ENCODE measurements at places on chromosomes 5 and 9.
A peak's percentile ranks its signal among the peaks of the same experiment; 100 is the strongest.

DNA sequence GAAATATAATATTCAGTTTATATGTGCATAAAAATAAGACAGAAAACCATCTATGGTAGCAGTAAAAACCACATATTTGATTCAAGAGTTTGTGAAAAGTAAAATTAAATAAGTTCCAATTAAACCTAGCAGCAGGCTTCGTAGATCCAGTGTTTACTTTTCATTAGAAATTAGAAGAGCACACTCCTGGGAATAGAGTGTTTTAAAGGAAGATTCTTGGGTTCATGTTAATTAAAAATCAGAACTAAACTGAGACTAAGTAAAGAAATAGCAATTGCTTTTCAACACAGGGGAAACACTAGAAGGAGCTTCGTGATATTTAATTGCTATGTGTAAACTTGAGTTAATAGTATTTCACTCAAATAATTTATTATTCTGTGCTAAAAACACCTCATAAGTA, 1097.8 kb upstream of the CDH18 start:
- no peak for DNase-seq

GRCh38 chr9:20995616-20996015, 35.8 kb downstream of the HACD4 start:
- no peak for DNase-seq

GRCh38 chr5:2750026-2750757, 1.3 kb downstream of the IRX2 start:
- no peak for DNase-seq

- DNase-seq = no peak
Observed at GRCh38 chr5:170660531-170660930, 123.0 kb upstream of the GABRP start.

GRCh38 chr5:168404365-168404764, 81.9 kb upstream of the RARS1 start:
- peak; percentile 11 for DNase-seq

GRCh38 chr5:81553567-81554212, 159.8 kb upstream of the ACOT12 start:
- DNase-seq = no peak

DNA sequence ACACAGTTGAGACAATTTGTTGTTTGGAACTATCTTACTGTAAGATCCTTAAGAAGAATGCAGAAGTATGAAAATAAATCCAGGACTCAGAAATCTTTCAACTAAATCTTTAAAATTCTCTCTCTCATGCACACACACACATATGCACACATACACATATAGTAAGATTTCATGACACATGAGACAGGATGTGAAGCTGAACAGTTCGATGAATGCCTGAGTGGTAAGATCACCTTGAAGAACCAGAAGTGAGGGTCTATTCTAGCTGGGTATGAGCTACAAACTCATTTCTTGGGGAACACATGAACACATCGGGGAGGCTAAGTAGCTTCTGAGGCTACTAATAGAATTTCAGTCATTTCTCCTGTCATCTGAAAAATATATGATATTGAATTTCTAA, 153.6 kb downstream of the TMC1 start:
- no peak for DNase-seq

DNA sequence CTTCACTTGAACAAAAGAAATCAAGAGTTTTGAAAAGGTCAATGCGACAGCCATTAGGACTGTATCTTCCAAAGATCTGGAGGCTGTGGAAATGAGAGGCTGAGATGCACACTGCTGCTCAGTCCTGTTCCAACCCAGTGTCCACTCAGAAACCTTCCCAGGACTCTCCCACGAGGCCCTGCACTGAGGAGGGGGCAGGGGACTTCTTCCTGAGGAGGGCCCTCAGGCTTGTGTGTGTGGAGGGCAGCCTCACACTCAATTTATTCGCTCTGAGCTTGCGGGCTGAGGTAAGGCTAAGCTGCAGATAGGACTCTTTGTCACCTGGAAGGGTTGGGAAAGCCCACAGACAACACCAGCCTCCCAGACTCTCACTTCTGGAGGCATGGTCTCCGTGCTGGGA, 69.6 kb upstream of the ROR2 start:
- no peak for DNase-seq

DNA sequence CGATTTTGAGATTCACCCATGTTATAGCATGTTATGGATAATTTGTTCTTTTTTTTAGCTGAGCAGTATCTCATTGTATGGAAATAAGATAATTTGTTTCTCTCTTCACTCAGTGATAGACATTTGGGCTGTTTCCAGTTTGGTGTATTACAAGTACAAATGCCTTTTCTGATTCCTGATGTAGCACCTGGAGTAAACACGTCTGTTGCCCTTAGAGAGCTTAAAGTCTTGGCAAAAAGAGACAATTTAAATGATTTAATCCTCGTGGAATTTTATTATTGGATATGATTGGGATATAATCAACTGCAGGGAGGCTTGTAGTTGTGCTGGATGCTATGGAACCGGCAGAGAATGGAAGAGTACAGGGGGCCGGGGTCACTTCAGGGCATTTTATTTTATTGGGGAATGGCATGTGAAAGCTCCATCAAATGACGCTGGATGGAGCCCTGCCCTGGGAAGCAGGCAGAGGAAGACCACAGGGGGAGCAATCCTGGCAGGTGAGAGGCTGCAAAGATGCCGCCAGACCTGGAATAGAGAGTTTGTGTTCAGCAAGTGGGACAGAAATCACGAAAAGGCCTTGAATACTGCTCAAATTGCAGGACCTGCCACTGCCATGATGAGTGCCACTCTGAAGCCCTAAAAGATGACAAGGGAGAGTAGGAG, 31.0 kb upstream of the TGFBI start:
- DNase-seq = no peak

DNA sequence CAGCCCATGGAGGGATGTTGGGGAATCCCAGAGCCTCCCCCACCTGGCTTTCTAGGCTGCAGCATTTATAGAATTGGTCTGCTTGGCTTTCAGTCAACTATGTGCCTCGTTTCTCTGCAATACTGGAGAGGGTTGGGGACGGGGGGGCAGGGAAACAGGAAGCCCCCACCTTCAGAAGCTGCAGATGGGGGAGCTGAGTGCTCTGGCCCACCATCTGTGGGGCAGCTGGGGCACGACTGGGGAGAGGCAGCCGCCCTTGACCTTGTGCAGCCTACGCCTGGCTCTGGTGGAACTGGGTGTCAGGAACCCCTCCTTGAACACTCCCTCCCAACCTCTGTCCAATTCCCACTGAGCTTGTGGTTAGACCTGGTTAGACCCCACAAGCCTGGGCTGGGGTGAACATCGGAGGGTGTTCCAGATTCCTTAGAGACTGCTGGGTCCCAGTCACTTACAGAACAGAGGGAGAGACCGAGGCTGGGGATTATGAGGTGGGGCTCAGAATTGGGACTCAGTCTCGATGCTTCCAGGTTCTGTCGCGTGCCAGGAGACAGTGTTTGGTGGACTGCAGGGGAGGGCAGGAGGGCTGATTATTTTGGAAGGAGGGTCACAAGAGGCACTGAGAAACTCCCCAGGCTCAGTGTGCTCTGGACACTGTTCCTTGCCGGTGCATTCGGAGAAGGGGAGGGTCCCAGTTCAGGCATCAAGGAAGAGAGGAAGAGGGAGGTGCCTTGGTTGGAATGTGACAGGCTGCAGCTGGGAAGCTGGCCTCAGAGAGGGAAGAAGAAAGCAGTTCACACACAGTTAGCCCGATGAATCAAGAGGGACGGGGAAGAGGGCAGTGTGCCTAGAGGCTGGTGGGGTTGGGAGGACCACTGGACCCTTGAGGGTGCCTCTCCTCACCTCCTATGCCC, 25.6 kb downstream of the COL27A1 start:
- no peak for DNase-seq

DNA sequence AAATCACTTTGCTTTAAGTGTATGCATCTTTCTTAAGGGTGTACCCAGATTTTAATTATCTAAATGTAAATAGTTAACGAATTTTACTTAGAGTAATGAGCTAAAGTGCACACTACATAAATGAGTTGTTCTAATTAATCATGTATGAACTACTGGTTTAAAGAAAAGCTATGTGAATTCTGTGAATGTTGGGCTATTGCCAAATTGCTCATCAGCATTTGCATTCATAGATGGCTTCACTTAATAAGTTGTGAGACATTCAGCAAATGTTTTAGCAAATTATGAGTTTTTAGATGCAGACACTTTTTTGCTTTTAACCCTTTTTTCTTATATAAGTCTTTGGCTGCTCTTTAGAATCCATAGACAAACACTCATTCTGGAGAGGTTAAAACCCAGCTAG, 175.7 kb downstream of the PBX3 start:
- DNase-seq = no peak

DNA sequence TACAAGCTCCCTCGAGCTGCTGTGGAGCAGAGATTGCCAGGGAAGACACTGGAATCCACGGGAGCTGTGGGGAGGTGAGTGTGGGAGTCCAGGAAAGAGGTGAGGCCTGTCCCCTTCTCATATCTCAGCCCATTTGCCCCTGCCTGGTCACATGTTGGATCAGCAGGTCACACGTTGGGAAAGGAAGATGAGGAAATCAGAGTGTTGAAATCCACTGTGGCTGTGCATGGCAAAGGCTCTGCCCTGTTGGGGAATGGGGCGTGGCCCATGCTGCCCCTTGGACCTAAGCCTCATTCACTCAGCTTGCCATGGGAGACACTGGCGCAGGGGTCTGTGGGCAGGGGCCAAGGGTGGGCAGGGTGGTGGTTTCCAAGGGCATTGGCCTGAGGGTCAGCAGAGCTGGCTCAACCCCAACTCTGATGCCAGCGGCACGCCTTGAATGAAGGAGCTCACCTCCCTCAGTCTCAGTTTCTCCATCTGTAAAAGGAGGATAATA, 85.4 kb upstream of the CPEB4 start:
- no peak for DNase-seq

DNA sequence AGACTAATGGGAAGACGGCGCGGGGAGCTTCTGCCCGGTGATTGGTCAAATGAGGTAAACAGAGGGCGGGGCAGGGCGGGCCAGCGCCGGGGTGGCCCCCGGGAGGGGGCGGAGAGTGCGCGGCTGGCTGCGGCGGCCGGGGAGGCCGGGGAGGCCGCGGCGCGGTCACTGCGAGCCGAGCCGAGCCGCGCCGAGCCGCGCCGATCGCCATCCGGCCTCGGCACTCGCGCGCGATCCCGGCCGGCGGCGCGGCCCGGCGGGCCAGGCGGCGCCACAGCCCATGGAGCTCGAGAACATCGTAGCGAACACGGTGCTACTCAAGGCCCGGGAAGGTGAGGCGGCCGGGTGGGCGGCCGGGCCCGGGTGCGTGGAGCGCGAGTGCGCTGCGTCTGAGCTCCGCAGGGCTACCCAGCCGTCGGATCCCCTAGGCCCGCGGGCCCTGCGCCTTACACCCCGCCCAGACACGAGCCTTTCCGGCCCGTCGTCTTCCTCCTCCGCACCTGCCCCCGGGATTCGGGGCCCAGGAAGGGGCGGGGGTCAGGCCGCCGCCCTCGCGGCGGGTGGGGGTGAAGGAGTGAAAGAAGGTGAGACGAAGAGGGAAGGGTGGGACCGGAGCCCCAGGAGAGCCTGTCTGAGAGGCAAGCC, at the start of gene GRK6:
GRK6 (plus strand) TSS at position 111 of the 645 bp plus-strand sequence; CDS start at position 281, 170 bp downstream.
- peak; percentile 28 for DNase-seq

DNA sequence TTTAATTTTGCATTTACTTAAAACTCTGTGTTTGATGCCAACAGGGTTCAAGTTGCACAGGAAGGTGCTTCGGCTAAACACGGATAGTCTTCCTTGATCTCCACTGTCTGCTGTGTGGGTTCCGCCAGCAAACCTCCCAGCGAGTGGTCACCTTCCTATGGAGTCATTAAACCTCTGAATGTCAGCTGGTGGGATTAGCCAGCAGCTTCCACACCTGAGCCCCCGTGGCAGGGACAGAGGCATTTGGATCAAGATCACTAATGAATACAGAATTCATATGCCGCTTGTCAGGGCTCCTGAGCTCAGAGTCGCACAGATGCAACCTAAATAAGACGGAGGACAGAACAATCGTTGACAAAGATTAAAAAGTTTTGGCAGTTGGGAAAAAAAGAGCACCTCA, 39.5 kb downstream of the PSMB7 start:
- no peak for DNase-seq

GRCh38 chr9:14435871-14436270, 121.9 kb upstream of the NFIB start:
- no peak for DNase-seq

DNA sequence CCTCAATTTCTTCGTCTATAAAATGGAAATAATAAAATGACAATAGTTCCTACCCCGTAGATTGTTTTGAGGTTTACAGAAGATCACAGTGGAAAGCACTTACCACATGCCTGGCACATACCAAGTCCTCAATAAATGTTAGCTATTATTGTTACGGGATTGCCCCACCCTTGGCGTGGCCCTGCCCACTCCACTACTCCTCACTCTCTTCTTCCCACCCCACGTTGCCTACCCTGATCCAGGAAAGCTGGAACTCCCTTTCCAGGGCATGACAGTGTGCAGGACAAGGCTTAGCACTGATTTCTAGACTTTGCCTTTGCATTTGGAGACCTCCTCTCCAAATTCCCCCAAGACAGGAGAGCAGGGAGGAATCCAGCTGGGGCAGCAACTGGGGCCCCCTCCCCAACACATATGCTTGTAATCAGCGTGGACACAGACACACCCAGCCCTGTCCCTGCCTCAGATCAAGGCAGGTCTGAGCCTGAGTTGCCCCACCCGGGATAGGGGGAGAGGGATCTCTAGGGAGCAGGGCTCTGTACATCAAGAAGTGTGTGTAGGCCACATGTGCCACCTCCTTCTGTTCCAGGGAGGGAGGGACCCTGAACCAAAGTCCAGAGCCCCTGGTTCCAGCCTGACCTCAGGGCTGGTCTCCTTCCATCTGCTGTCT, 6.7 kb downstream of the SLC4A9 start:
- DNase-seq = no peak

DNA sequence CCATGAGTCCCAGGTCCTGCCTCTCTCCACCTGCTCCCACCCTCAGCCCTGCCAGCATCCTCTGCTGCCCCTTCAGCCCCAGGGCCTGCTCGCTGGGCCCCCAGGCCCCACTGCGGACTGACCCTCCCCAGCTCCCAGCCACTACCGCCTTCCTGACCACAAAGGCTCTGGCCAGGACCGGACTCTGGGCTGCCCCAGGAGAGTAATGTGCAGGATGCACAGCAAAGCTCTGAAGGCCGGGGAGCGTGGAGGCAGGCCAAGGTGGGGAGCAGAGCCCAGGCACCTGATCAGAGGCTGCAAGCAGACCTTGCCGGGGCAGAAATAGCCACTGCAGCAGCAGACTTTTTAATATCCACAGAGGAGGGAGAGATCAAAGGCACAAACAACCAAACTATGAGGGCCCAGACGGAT, 27.9 kb downstream of the IPPK start:
- DNase-seq = no peak

DNA sequence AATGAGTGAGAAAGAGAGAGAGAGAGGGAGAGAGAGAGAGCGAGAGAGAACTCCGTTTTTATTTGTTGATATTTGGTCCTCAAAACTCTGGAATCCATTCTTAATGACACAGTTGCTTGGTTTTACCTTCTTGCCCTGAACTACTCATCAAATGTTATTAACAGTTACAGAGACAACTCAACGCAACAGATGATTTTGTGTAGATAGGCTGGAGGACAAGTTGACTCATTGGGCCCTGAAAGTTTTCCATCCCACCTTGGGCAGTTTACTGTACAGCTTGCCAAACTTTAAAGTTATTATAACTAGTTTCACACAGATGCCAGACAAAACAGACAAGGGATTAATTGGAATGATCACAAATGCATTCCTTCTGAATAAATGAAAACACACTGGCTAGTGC, 339.9 kb downstream of the ARL15 start:
- DNase-seq = no peak

Measured in KBM-7 (cell line).